NCI-H2081 treated with DMSO at 0.1 percent for 48 hours (cell line): ENCODE measurements at places on chromosomes 5 and 9.

DNA sequence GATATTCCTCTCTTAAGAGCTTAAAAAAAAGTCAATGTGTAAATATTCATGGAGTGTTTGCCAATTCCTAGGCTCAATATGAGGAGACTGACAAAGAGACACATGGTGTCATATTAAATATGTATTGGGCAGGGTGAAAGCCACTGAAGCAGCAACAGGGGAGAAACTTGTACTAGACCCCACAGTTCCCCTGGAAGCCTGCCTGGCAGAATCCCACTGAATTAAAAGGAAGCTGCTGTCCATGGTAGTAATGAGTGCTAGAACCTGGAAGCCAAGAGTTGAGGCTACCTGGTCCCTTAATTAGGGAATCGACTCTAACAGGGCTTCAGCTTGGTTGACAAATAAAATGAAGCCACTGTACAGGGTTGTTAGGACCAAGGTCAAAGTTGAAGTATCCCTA is 129.4 kb upstream of the GPR151 start:
- DNase-seq, result no peak

DNA sequence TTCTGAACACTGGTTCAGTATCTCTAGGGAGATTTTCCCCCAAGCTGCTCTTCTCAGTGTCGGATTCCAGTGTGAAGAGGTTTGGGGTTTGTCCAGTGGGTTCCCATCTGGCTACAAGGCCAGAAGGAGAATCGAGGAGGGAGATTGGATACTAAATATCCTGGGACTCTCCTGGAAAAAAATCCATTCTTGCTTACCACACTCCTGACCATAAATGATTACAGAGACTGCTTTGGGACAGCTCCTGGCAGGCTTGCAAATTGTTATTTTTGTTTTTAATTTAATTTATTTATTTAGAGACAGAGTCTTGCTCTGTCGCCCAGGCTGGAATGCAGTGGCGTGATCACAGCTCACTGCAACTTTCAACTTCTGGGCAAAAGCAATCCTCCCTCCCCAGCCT is 4.7 kb upstream of the SUSD1 start:
- no peak for DNase-seq

- no peak for DNase-seq
These were observed 41.7 kb downstream of the ACTL7B start for GRCh38 chr9:108813951-108814601.

DNA sequence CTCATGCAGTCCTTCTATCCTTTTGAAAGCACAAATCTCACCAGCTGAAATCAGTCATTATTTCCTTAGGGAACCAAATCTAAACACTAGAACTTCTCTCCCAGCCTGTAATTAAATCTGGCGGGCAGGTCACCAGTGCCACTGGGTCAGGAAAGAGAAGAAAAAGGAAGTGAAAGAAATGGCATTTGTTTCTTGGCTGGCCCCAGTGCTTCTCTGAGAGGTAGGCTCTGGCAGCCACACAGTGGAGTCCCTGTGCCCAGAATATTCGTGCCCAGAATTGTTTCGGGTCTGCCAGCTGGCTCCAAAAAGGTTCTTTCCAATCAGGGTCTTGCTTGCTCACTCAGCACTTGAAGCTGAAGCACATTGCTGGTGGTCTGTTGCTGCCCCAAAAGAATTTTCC is 133.9 kb upstream of the MTAP start:
- no peak for DNase-seq

DNA sequence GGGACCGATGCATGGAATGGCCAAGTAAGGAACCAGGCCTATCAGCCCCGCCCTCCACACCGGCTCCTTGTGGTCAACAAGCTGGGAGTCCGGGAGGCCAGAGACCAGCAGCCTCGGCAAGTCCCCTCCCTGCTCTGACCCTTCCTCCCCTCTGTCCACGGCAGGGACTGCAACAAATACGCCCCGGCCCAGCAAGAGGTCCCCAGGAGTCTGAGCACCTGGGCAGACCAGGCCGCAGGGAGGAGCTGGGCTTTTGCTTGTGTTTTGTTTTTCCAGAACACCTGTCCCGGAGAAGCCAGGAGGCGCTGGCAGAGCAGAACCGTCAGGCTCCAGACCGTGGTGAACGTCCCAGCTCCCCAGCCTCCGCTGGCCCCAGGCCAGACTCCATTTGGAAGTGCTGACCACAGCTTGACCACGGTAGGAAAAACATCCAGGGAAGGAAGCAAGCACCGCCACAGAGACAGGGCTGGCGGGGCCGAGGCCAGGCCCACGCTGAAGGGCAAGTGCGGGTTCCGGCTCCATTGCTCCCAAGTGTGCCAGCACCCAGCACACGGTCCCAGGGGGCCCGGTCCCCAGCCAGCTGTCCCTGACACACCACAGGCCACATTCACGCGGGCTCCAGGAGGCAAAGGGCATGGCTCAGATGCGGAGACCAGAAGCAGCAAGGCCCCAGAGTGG is 56.7 kb downstream of the VAV2 start:
- DNase-seq, result no peak

DNA sequence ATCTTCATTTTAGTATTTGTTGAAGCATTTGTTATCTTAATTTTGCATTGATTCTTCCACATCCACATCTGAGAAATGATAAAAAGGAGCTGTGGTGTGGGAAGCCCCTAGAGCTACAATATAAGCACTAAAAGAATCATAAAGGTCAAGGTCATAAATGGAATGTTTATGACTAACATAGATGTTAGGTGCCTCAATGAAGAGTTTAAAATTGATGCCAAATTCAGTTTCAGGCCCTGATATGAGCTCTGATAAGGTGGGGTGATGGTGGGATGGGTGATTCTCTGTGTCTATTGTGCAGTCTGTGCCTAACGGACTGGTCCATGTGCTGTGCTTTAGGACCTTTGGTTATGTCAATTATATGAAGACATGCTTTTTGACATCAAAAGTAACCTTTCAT is 61.2 kb upstream of the CAMK4 start:
- DNase-seq, result no peak

GRCh38 chr9:124137009-124137943 is 120.5 kb upstream of the NEK6 start:
- DNase-seq, result no peak

DNA sequence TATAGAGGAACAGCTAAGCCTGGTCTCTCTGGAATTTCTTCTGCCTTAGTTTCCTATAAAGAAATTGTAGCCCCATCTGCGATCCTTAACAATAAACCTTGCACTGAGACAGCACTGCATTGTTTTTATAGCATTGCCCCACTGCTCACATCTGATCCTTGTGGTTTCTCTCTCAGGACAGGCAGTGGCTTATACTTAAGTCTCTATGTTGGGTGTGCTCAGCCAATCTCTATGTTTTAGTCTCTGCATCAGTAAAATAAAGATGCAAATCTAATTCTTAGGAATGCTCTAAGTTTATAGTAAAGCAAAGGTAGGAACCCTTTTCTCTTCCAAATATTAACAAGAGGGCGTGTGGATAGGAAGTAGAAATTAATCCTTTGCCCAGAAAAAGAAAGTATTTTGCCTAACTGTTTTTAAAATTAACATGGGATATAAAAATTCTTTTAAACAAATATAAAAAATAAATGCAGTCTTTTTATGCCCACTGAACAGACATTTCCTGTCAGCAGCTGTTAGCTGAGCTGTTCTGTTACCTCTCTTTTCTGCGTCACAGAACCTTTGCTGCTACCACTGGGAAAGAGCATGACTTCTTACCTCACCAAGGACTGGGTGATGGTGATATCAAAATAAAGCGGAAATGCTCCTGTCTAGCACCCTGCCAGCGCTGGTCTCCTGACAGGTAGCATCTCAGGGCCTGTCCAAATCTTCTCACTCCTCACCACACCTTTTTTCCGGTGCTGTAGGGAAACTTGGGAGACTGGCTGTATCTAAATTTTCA is 29.5 kb downstream of the MRPS27 start:
- DNase-seq, result no peak

DNA sequence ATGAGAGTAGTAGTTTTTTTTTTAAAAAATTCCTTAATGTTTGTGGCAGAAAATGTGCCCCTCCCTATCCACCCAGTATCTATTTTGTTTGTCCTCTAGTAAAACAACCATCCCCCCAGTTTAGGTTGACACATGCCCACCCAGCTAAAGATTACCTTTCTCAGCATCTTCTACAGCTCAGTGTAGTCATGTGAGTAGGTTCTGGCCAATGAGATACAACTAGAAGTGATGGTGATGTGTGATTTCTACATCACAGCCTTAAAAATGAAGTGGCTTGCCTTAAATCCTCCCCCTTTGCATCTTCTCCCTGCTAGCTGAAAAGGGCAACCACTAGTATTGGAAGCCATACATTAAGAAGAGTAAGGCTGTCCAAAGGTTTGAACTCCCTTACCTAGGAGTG is 14.9 kb downstream of the CHD1 start:
- DNase-seq, result no peak

GRCh38 chr5:102792705-102793104 is 37.6 kb downstream of the PAM start:
- no peak for DNase-seq

DNA sequence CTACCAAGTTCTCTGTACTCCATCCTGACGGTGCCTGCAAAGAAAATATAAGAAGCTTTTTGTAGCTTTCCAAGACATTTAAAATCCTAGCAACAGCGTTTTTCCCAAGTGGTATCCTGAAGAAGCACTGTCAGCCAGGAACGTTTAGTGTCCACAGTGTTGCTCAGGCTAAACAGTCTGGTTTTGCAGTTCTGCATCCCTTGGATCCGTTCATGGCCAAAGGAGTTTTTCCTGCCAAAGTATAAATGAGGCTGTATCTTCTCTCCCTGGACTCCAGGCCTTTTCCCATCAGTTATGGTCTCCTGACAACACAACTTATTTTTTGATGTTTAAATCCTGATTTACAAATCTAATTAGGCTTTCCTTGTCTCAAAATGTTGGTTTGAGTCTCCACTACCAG is 925.8 kb downstream of the TLE1 start:
- DNase-seq, result no peak

- no peak for DNase-seq
These were observed 159.4 kb downstream of the MYO10 start for GRCh38 chr5:16776611-16777251.

DNA sequence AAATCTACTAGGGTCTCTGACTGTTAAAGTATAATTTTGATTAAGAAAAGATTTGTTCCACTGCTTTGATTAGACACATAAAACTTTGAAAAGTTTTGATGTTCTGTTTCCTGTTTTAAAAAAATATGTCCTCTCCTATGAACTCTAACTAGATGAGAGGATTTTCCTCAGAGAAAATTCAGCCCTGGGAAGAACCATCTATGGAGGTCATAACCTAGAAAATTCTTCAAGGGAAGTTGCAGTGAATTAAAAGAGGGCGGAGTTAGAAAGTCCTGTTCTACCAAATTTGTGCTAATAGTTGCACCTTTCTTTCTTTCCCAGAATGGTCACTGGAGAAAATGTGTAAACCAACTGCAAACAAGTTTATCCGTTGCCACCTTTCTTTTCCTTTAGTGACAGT is 27.7 kb downstream of the PIK3R1 start:
- no peak for DNase-seq

DNA sequence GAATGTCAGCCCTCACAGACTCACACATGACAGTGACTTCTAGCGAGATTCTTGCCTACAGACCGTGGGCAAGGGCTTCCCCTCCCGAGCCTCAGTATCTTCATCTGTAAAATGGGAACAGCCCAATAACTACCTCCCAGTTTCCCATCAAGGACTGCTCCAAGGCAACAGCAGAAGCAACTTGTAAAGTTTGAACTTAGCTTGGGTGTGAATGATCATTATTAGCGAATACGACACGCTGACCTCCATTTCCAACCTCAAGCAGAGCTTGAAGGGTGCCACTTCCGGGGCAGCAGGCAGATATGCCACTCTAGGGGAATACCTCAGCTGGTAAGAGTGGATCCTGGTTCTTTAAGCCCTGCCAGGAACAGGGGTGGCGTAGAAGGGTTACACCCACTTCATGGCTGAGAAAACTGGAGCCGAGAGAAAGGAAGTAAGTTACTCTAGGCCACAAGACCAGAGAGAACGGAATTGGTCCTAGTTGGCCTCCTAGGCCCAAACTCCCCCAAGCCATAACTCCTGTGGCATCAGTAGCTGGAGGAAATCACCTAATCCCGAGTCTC is 2.0 kb downstream of the RNF44 start:
- no peak for DNase-seq

DNA sequence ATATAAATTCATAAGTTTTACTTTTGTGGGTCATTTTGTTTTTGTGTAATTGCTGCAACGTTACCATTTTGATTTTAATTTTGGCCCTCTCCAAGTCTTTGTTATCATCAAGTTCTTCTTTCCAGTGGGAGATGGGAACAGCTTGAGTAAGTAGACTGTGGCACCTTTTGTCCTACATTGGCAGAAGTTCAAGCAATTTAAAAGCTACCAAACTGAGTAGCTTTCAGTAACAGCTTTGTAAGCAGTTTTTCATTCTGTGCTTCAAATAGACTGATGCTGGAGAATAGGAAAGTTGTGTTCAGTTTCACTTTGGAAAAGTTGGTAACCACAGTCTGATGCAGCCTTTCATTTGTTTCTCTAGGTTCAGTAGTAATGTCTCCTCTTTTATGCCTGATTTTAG is 47.8 kb upstream of the TMED7 start:
- no peak for DNase-seq

- DNase-seq, result no peak
These were observed 65.3 kb downstream of the MARCHF3 start for GRCh38 chr5:126965061-126965475.

DNA sequence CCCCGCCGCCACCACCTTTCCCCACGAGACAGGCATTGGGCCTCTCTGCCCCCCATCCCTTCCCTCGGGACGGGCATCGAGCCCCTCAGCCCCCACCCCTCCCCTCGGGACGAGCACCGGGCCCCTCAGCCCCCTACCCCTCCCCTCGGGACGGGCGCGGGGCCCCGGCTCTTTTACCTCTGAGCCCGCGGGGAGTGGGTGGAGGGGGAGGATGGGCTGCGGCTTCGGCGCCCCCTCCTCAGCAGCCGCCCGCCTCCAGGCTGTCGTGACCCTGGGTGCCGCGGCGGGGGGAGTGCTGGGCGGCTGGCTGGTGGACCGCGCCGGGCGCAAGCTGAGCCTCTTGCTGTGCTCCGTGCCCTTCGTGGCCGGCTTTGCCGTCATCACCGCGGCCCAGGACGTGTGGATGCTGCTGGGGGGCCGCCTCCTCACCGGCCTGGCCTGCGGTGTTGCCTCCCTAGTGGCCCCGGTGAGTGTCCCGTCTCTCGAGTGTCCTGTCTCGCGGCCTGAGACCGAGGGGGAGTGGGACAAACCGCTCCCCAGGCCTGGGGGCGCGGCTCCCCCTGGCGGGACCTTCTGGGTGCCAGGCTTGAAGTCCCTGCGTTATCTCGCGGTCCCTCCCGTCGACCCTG is 791 bp downstream of the SLC2A8 start:
- DNase-seq, result no peak
